ENCODE measurements at places on chromosomes 1 and 21.

DNA sequence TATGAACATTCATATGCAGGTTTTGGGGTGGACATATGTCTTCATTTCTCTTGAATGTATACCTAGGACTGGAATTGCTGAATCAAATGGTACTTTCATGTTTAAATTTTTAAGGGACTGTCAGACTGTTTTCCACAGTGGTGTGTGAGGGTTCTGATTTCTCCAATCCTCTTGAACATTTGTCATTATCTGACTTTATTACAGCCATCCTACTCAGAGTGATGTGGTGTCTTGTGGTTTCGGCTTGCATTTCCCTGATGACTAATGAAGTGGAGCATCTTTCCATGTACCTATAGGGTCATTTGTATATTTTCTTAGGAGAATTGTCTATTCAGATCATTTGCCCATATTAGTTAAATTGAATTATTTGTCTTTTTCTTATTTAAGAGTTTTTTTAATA, 35.4 kb upstream of the ZNF281 start:
- no peak for DNase-seq

- no peak for DNase-seq
These were observed 159.1 kb downstream of the CHRM3 start for GRCh38 chr1:239545466-239545865.

DNA sequence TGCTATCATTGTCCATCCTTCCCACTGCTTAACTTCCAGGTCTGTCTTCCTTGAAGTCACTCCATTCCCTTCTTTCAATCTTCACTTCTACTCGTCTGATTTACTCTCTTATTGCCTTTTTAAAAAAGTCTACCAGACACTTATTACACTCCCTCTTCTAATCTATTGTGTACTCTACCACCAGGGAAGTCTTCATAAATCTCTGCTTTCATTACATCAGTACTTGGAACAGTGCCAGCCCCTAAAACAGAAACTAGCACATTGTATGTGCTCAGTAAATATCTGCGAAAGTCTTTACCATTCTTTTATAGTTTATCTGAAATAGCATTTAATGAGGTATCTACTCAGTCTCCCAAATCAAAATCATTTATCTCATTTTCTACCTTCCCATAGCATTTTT, 236.4 kb downstream of the USH2A start:
- peak; percentile 41 for DNase-seq

DNA sequence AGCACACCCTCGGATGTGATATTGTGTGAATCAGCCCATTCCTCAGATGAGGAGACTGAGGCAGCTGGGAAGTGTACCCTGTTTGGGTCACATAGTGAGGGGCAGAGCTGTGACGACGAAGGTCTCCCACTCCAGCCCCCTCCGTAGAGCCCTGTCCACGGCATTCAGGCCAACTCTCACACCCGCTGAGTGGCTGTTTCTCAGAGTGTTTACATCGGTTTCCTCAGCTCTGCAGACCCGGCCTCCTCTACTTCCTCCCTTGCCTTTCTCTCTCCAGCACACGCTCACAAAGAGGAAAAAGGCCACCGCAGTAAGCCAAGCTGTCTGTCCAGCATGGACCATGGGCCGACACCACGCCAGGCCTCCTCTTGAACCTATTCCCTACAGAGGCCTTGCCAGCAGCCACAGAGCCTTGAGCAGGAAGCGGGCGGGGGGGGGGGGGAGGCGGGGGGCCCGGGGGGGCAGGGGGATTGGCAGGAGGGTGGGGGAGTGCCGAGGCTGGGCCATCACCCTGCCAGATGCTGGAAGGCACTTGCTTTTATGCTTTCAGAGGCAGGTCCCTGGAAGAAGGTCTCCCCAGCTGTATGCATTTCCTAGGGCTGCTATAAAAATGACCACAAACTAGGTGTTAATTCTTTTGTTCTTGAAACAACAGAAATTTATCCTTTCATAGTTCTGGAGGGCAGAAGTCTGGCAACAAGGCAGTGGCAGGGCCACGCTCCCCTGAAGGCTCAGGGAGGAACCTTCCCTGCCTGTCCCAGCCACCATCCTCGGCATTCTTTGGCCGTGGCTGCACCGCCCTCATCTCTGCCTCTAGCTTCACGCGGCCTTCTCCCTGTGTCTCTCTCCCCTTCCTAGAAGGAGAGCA, 178.4 kb downstream of the PSMG1 start:
- DNase-seq, result no peak

DNA sequence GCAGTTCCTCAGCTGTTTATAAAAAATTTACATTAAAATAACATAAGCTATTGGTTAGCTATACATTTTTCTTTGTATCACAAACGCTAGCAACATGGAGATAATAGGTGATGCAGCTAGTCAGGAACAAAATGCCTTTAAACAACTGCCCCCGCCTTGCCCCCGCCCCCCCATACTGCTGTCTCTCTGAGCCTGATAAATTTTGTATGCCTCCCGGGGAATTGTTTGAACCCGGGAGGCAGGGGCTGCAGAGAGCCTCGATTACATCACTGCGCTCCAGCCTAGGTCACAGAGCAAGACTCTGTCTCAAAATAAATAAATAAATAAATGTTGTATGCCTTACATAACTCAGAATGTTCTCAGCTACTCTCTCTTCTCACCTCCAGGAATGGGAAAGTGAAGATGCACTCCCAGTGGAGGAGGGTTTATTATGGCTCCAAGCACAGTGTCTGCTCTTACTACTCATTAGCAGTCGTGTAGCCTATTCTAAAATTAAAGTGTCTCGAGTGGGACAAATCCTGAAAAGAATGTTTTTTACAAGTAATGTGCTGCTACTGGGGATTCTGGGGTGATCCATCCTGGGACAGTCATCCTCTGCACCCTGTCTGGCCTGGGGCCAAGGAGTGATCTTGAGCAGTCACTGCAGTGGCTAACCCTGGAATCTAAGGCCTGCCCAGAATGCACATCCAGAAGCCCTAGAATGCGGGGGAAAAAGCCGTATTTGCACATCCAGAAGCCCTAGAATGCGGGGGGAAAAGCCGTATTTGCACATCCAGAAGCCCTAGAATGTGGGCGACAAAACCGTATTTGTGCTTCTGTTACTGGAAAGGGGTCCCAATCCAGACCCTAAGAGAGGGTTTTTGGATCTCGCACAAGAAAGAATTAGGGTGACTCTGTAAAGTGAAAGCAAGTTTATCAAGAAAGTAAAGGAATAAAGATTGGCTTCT, 39.4 kb upstream of the ZNF496 start:
- DNase-seq, result no peak

DNA sequence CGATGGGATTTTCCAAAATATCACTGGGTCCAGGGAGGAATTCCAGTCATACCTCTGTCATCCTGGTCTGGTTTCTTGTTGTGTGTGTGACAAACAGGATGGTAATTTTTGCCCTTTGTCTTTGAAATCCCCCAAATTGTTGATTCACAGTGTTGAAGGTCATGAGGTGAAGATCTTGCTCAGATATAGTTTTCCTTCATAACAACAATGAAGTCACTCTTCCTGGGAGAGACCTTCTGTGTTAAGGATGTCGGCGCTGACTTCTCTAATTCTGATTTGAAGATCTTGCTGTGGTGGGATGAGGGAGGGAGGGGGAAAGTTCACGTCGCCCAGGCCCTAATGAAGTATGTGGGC, 32.2 kb upstream of the MPZL1 start:
- no peak for DNase-seq

- DNase-seq, result peak; percentile 81
These were observed 162.4 kb downstream of the TPR start for GRCh38 chr1:186212568-186213224.

DNA sequence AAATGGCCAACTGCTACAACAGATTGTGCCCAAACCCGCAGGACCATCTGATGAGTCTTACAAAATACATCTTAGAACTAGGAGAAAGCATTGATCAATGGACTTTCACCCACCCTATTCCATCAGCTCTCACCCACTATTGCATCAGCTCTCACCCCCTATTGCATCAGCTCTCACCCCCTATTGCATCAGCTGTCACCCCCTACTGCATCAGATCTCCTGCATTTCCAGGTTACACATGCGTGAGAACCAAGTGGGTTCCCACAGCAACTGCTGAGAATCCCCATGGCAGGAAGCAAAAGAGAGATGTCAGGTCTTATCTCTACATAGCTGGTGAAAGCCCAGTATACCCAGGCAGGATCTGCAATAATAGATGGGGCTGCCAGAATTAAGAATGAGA, 533.5 kb downstream of the LTN1 start:
- DNase-seq, result no peak
